ENCODE measurements at places on chromosomes 13 and 19.

DNA sequence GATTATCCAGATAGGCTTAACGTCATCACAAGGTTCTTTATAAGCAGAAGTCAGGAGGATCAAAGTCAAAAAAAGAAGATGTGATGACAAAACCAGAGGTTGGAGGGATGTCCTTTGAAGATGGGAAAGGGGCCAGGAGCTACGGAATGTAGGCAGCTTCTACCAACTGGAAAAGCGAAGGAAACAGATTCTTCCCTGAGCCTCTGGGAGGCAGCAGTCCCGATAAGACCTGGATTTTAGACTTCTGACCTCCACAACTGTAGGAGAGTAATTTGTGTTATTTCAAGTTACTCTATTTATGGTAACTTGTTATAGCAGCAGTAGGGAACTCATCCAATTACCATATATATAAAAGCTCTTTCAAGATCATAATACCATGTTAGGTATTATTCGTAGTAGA lies 98.8 kb upstream of the MYCBP2 start:
- no peak for DNase-seq

DNA sequence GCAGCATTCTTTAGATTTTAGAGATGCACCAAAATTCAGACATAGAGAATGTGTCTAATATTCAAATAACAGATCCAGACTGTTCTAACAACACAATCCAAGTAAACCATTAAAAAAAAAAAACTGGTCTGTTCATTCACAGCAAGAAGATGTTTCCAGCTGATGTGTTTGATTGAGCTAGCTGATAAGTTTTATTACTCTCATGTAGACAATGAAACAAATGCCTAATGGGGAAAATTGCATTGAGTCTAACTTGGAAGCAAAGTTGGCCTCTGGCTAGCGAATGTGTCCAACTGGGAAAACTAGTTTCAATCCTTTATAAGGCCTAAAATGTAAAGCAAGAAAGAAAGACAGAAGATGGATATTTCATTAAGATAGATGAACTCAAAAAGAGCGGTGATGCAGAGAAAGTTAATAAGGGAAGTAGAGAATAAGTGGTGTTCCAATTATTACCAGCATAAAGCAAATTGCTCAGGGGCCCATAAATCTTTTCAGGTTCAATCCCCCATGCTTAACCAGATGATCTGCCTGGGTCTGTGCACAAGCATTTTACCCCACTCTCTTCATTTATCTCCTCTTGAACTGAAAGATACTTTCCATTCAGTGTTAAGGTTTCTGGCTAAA lies 54.2 kb downstream of the PCDH9 start:
- DNase-seq, result no peak

DNA sequence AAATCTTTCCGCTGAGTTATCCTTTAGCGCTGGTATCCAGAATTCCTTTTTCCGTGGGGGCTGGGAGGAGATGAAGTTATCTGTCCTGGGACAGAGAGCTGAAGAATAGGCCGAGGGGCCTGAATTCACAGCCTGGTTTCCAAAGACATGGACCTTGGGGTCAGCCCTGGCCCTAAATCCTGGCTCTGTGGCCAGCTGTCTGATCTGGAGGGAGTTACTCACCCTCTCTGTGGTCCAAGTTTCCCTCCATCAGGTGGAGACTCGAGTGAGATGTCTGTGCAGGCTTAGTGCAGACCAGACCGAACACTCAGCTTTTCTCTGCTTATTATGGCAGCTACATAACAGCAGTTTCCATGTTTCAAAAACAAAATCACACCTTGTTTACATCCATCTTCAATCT lies 59.6 kb downstream of the CDADC1 start:
- DNase-seq, result no peak

GRCh38 chr19:6700586-6701316 lies 19.7 kb downstream of the C3 start:
- DNase-seq, result no peak

- DNase-seq, result no peak
These were observed 1721.8 kb downstream of the PCDH9 start for GRCh38 chr13:65508338-65508737.

- DNase-seq, result peak; percentile 6
These were observed 20.8 kb downstream of the ANKRD10 start for GRCh38 chr13:110894086-110894485.

DNA sequence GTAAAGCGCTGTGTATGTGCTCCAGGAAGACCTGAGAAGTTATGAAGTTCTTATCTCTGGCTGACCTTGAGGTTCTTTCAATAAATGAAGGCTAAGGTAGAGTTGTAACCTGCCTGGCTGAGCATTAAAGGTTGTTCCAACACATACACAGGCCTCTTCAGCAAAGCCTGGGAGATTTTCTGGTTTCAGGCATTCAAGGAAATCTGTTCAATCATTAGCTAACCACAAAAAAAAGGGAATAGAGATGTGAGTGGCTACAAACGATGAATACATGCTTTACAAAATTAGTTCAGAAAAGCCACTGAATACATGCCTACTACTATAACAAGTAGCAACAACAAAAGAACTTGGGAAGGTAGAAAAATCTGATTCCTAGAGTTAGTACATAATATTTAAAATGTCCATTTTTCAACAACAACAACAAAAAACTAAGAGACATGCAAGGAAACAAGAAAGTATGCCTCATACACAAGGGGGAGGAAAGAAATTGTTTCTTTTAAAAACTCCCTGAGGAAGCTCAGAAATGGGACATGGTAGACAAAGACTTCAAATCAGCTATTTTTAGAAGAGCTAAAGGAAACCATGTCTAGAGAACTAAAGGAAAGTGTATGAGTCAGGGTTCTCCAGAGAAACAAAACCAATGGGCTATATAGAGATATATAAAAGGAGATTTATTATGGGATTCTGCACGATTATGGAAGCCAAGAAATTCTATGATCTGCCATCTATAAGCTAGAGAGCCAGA lies 191.5 kb upstream of the IPO5 start:
- DNase-seq, result no peak

DNA sequence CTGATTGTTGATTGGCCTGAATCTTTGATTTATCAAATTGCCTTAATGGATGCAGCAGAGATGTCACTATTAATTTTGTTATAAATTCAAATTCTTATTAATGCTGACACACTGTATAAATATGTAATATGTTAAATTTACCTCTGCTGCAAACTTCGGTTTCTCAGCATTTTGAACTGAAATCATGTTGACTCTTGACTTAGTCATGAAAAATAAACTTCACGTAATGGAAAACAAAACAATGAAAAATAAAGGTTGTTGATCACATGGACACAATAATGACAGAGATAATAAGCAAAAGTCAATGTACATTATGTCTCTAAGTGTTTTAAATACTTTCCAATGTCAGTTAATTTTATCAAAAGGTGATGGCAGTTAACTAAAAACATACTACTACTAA lies 827.6 kb downstream of the PCDH9 start:
- DNase-seq, result no peak

- DNase-seq, result no peak
These were observed 342.5 kb downstream of the SPRY2 start for GRCh38 chr13:79998381-79998880.

GRCh38 chr13:99796175-99796819 lies 175.3 kb downstream of the ZIC5 start:
- peak; percentile 0 for DNase-seq

GRCh38 chr13:75518439-75519088 lies 19.1 kb downstream of the COMMD6 start:
- DNase-seq, result no peak

Measured in DMS53 (cell line).